ENCODE measurements at places on chromosomes 7 and 10.

DNA sequence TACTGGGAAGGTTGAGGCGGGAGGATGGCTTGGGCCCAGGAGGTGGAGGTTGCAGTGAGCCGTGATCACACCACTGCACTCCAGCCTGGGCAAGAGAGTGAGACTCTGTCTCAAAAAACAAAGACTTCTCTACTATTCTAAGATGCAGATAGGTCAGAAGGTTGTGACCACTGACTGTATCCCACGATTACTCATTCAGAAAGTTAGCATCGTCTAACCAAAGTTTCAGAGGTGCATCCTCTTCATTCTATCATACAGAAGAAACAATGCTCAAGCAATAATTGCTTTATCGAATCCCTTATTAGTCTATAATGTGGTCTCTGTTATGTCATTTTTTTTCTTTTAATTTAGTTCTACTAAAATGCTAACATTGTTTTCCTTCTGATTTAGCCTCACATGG lies 348.7 kb upstream of the LRGUK start:
- no peak for DNase-seq

GRCh38 chr7:149797771-149798170 lies 24.4 kb upstream of the ZNF467 start:
- DNase-seq = no peak

DNA sequence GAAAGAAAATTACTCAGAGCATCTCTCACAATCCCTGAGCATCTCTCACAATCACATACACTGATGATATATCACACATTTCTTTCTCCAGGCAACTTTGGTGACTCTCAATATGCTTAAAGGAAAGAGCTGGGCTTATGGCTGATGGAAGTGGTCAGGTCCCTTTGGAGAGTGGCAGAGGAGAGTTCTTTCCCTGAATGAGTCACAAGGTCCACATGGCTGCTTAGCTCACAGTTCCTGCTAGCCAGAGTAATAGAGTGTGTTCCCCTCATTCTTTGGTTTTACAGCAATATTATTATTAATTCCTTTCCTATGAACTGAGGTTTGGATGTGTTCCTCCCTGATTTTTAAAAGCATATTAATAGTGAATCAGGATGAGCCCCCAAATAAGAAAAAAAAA lies 287.4 kb downstream of the C7orf25 start:
- no peak for DNase-seq

- no peak for DNase-seq
Observed at GRCh38 chr7:120691915-120692314, 166.0 kb downstream of the TSPAN12 start.

DNA sequence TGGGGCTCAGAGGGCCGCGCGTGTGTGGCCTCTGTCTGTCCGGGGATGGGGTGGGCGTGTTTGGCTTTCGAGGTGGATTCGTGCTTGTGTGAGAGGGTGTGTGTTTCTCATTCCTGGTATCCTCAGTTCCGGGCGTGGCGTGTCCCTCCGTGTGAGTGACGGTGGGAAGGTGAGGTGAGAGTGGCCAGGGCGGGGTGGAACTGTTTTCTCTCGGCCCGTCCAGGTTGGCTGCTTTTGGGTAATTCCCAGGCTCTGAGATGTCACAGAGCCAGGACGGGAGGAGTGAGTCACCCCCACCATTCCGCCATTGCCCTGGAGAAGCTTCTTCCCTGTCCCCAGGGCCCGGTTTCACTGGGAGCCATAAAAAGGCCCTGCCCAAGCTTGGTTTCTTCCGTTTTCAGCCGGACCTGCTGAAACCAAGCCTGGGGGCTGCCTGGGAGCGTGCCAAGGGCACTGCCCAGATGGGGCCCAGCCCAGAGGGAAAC lies 21.3 kb upstream of the CLDN4 start:
- no peak for DNase-seq

DNA sequence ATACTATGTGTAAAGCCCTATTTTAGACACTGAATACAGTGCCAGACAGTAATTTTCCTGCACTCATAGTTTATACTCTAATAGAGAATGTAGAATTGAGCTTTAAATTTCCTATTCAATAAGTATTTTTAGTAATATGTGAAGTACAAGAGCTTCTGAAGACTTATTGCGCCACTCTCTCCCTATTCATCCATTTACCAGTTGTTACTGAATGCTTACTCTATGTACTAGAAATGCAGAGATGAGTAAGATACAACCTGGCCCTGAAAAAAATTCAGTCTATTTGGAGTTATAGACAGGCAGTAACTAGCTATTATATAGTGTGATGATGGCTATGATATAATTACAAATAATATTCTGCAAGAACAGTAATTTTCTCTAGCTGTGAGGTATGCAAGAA lies 98.8 kb downstream of the ADK start:
- no peak for DNase-seq

GRCh38 chr10:95201736-95202135 lies 7.7 kb downstream of the ACSM6 start:
- no peak for DNase-seq

DNA sequence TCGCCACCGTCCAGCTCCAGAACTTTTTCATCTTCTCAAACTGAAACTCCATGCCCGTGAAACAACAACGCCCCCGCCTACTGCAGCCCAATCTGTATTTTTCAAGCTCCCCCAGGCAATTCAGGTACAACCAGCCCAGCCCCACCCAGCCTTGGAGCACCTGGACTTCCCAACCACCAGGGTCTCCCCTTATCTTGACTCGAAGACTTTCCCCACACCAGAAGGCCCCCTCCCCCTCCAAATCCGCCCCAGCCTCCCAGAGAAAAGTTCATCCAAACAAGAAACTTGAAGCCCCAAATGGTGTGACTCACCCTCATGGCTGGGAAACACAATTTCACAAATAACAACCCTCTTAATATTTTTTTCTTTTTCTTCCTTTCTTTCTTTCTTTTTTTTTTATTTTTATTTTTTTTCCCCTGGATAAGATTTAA lies 10.6 kb downstream of the ZCCHC24 start:
- no peak for DNase-seq

DNA sequence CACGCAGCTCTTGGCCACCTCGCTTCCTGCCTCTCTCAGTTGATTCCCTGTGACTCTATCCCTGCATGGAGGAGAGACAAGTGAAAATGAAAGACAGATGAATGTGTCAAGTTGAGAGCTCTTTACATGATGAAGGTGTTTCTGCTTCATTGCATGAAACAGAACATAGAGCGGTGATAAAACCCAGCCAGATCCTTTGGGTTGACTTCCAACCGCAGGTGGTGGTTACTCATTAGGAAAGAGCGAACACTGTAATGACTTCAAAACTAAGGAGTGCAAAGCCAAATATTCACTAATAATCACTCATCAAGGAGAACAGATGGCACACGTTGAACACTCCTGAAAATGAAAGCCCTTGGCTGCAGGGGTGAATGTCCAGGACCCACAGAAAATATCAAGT lies 31.8 kb upstream of the WDR11 start:
- DNase-seq = no peak

GRCh38 chr7:139643951-139644585 lies 120.6 kb downstream of the CLEC2L start:
- no peak for DNase-seq

GRCh38 chr10:83212632-83213334 lies 926.5 kb upstream of the GHITM start:
- no peak for DNase-seq

GRCh38 chr7:77407906-77408305 lies 8.2 kb downstream of the GSAP start:
- DNase-seq = no peak

GRCh38 chr7:108103558-108104298 lies 26.4 kb downstream of the LAMB4 start:
- DNase-seq = no peak

- no peak for DNase-seq
Observed at GRCh38 chr10:123912466-123912865, 20.9 kb upstream of the CPXM2 start.

- no peak for DNase-seq
Observed at GRCh38 chr7:2929321-2930201, 85.5 kb upstream of the GNA12 start.

DNA sequence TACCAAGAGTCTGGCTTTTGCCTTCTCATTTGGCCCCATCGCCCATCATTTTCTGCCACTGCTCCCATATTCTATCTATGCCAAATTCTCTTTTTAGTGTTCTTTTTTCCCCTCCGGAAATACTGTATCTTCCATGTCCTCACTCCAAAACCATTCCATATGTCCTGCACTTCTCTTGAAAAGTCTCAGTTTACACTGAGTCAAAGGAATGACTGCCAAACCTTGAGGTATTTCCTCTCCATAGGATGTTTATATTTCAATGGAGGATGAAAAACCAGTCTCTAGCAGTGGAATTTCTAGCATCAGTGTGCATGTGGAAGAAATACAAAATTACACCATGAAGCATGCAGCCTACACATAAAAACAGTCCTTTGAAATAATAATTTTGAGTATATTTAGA lies 121.4 kb upstream of the PHYHIPL start:
- no peak for DNase-seq

- no peak for DNase-seq
Observed at GRCh38 chr7:155144371-155144770, 74.2 kb downstream of the HTR5A start.

- DNase-seq = no peak
Observed at GRCh38 chr10:69382382-69383117, 34.2 kb downstream of the TACR2 start.

Data from NCI-H1105 (cell line).